Fibroblast of skin of scalp (primary cell): ENCODE measurements at places on chromosomes 16 and 17.

DNA sequence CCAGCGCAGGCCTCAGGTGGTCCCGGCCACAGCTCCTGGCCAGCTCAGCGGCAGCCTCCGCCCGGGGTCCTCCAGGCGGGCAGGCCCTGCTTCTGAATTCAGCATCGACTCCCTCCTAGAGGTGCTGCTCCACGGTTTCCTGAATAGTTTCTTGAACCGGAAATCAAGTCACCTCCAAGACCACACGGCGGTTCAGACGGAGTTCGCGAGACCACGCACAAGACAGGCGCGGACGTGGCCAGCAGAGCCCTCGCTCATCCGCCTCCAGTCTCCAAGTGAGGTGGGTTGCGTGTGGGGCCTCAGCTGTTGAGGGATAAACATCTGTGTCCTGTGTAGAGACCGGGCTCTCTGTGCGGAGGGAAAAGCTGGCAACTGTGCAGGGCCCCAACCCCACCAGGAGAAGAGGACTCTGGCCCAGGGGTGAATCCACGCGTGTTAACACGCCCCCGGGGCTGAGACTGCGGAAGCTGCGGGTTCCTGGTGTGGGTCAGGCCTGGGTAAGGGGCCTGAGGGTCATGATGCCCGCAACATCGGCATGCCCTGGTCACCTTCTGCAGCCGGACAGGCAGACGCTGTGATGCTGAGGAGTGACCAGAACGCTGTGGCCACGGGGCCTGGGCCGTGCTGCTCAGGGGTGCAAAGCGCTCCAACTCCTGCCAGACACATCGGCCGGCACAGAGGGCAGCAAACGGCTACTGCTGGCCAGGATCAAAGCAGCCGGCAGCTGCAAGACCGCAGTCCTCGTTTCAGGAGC lies 55.0 kb upstream of the METRNL start:
- DNase-seq = no peak

GRCh38 chr16:69848637-69849545 lies 86.8 kb downstream of the WWP2 start:
- DNase-seq = peak; percentile 93

DNA sequence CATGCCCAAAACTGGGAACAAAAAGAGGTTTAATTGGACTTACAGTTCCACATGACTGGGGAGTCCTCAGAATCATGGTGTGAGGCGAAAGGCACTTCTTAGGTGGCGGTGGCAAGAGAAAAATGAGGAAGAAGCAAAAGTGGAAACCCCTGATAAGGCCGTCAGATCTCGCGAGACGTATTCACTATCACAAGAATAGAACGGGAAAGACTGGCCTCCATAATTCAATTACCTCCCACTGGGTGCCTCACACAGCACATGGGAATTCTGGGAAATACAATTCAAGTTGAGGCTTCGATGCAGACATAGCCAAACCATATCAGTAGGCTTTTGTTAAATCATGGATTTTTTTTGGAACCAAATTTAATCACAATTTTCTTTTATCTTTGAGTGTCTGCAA lies 24.4 kb downstream of the RBL2 start:
- no peak for DNase-seq

- DNase-seq = no peak
Observed at GRCh38 chr16:20301840-20302239, 25.5 kb downstream of the GP2 start.

DNA sequence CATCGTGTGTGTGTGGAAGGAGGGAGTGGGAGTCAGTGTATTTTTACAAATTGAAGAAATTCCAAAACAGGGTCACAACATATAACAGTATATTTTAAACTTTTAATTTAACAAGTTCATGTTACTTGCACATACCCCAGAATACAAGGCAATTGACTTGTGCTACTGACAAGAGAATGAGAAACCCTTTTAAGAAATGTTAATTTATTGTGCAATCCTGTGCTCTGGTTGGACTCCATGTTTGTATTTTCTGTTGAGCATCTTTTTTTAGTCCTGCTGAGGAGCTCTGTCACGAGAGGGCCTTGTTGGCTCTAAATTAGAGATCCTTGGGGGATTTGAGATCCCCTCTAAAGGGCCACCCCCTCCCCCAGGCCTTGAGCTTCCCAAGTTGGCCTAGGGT lies 1.1 kb upstream of the EMP2 start:
- no peak for DNase-seq

- no peak for DNase-seq
Observed at GRCh38 chr17:34504814-34505484, 74.4 kb upstream of the TMEM132E start.

DNA sequence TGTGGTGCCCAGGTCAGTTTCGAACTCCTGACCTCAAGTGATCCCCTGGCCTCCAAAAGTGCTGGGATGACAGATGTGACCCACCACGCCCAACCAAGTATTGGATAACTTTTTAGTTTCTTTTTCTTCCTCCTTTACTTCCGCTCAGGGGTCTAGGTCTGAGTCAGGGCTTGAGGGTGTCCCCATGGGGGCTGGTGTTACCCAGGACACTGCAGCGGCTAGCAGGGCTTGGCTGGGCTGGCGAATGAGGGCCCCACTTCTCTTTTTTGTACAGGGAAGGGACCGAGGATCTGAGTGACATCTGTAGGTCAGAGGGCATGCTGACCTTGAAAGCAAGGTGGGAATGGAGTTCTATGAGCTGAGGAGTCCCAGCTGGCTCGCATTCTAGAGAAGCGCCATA lies 24.9 kb downstream of the RAB11FIP3 start:
- DNase-seq = no peak

DNA sequence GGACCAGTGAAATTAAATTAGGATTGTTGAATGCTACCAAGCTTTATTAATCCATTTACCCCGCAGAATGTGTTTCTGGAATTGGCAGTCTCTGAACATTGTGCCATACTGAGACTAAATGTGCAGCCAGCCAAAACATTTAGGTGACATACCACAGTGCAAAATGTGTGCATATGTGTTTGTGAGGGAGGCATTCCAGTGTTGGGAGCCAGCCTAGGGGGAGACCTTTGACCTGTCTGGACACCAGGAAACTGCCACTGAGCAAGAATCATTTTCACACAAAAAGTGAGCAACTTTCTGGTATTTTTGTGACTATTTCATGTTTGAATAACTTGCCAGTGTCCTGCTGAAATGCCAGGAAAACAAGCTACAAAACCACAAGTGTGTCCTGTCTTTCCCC lies 64.7 kb upstream of the SLC12A3 start:
- DNase-seq = no peak

GRCh38 chr17:82041144-82041814 lies 3.8 kb upstream of the DCXR start:
- DNase-seq = no peak

DNA sequence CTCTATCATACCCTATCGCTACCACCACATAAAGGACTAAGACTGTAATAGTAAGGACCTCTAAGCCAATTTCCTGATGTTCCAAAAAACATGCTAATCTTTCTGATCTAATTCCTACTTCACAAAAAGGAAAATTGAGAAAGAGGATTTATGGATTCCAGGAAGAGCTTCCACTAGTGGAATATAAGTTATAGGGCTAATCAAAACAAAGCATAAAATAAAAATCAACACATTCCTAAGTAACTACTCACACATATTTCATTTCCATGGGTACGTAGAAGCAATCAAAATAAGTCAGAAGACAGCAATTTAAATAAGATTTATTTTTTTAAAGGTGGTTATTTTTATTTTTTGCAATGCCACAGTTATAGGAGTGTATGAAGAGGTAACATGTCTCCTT lies 12.4 kb downstream of the CCDC43 start:
- peak; percentile 54 for DNase-seq

DNA sequence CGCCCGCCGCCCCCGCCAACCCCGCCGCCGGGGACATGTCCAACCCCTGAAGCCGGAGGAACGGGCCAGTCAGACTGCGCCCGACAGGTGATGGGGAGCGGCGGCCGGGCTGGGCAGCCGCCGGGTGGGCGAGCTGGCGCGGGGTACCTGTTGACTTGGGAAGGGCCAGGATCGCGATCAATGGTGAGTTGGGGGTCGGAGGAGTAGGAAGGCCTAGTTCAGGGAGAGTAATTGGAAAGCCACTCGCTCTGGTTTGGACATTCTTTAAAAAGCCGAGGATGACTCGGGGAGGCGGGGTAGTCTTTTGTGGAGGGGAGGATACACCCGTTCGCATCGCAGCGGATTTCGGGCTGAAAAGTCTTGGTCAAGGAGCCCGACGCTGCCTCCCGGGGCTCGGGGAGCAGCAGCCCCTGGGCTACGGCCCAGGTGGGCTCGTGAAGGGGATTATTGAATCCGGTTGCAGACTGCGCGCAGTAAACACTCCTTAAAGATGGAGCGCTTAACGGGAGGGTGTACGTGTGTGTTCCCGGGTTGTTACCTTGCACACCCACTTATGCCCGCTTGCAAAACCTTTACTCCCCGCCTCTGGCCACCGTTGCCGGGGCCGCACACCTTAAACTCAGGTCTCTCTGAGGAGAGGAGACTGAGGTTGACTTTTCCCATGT lies 123.8 kb downstream of the GOSR1 start:
- DNase-seq = peak; percentile 17

GRCh38 chr17:27408891-27409290 lies 47.4 kb upstream of the KSR1 start:
- peak; percentile 51 for DNase-seq

DNA sequence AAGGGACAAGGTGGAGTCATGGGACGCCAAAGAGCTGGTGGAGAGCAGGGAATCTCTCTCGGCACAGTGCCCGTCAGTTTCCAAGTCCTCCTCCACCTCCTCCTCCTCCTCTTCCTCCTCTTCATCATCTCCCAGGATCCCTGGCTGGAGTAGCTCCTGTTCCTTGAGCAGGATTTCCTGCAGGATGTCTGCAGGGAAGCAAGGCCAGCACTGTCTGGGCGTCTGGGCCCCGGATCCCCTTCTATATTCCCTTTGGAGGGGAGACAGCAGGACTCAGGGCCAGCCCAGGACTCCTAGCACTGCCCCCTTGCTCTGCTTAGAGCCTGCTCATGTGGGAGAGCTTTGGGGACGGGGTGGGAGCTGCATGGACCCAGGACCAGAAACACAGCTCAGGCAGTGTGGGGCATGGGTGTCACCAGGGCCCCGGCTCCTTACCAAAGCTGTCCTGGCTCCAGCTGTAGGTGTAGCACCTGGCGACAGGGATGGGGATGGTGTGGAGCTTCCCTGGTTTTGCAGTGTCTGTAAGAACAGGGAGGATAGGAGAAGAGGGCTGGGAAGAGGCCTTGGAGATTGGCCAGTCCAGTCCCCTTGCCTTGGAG lies 21.3 kb upstream of the PIK3R6 start:
- DNase-seq = no peak

DNA sequence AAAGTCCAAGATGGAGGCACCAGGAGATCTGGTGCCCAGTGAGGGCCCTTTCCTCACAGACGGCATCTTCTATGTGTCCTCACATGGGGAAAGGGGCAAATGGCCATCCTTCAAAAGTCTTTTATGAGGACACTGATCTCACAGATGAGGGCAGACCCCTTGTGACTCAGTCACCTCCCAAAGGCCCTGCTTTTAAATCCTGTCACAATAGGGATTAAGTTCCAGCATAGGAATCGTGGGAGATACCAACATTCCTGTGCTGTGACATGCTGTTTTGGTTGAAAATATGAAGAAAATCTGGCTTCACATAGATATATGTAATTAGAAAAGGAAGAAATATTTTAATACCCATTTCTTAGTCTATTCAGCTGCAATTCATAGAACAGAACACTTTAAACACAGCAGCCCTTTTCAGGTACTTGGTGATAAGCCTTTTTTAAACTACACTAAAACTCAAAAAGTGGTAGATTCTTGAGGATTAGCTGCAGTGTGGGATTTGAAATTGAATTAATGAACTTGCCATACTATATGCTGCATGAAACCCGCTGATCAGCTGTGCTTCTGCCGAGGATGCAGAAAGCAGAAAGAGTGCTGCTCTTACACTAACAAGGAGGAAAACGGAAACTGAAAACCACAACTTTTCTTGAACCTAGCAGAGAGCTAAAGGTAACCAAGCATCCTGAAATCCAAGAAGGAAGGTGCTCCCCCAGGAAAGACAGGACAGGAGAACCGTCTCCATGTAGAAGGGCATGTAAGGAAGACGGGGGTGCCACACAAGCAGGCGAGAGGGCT lies 32.7 kb downstream of the VPS53 start:
- DNase-seq = peak; percentile 93

DNA sequence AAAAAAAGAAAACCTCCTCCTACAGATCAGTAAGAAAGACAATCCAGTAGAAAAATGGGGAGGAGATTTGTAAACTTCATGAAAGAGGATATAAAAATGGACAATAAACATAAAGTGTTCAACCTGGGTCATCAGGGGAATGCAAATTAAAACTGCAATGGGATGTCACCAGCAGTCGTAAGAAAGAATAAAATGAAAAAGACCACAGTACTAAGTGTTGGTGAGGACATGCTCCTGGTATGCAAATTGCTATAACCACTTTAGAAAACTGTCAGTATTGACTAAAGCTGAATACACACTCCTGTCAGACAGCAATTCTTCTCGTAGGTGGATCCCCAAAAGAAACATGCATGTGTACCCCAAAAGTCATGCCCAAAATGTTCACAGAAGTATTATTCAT lies 265.3 kb upstream of the CACNG5 start:
- DNase-seq = no peak

GRCh38 chr17:18950346-18950745 lies 1.6 kb upstream of the SLC5A10 start:
- no peak for DNase-seq

DNA sequence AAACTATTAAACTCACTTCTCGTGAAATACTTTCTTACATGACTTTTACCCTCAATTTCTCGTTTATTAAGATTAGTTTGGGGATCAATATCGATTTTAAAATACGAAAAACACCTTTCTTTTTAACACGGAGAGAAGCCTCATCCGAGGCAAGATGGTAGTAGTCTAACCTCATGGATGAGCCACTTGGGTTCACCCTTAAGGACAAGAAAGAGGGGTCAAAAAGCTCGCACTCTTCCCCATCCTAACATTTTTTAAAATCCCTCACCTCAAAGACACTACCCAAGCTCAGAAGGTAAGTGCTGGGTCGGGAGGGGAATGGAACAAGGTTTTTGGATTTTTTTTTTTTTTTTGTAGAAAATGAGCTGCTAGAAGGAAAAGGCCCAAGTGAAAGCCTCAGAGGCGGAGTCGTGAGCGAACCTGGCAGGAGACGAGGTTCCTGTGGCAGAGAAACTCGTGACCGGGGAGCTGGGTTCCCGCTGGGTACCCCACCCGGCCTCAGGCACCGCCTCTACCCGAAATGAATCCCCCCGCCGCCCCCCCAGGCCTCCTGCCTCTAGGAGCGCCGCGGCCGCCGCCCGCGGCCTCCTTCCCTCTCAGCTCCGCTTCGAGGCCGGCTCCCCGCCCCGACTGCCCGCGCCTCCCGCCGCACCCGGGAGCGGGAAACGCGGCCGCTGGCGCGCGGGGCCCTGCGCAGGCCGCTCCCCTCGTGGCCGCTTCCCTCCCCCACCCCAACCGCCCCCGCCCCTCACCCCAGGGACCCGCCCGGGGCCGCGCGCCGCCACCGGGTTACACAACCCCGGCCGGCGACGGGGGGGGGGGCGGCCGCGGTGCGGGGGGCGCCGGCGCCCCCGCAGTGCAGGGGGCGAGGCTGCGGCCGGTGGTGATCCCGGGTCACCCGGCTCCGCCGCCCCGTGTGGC lies 1.6 kb downstream of the NUFIP2 start:
- DNase-seq = peak; percentile 42

GRCh38 chr17:33750943-33751701 lies 458.0 kb upstream of the ASIC2 start:
- DNase-seq = peak; percentile 59
